ENCODE measurements at places on chromosomes 12 and 14. TPM values are rescaled to one million over a fixed set of nuclear protein-coding genes. Genes with fewer than 3 reads are reported as not detected.

The NYNRIN gene
- 2.3 TPM for total RNA-seq

The SYNDIG1L gene
- not detected for total RNA-seq

The OTX2 gene
- not detected for total RNA-seq

The KIF5A gene
- 0.05 TPM for total RNA-seq

The ACOT4 gene
- total RNA-seq = 9.9 TPM

The RIPK3 gene
- total RNA-seq = 0.68 TPM

Measured in left lobe of liver (tissue), 2 donors.